Kidney (tissue), 22 donors: ENCODE measurements at places on chromosomes 5 and 9.

GRCh38 chr9:71446473-71447411 is 321.6 kb downstream of the CEMIP2 start:
- DNase-seq, result peak; percentile 96

DNA sequence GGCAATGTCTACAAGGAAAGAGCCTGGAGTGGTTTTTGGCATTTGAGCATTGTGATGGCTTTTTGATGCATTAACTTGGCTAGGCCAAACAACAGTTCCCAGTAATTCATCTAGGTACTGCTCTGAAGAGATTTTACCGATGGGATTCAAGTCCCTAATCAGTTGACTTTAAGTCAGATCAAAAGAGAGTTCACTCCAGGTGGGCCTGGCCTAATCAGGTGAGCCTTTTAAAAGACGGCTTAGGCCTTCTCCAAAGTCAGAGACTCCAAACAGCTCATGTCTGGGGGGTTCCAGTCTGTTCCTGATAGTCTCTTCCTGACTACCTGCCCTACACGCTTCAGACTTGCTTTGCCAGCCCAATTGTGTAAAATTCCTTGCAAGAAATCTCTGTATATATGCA is 53.7 kb downstream of the RIGI start:
- no peak for DNase-seq

DNA sequence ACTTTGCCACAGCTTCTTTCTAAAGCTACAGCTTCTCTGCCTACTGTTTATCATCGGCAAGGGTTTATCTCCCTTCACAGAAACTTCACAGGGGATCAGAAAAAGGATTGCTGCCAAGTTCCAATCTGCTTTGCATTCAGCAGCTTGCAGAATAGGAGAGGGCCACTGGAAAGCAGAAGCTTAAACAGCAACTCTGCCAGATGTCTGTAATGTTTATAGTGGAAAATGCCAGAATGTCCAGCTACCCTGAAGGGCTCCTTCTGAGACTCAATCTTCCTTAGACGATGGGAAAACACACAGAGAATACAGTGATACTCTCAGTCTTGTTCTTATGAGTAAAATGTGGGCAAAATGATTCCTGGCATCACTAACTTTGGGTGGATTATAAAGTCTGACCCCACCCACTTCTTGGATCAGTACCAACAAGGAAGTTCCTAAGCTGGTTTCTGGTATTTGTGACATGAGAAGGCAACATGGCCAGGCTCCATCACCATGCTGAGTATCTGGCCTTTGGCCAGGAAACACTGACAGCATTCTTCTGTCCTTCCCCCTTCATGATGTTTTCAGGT is 19.0 kb downstream of the STOM start:
- peak; percentile 47 for DNase-seq

GRCh38 chr5:92309336-92309991 is 926.3 kb upstream of the ARRDC3 start:
- DNase-seq, result no peak

- DNase-seq, result no peak
Measured at GRCh38 chr5:75281716-75282465, 45.2 kb upstream of the ANKRD31 start.

DNA sequence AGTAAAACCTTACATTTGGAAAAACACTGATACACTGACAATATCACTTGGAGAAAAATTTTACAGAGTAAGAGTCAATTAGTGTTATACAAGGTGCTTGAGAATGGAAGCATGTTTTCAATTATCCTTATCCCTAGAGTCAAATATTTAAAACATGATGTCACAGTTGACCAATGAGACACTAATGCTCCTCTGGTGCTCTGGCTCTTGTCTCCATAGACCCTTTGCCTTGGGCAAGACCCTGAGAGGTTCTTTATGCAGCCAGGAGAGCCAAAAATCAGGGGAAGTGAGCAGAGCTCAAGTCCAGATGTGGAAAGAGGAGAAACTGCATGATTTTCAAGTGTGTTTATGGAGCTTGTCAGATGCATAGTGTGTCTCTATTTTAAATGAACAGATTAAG is 153.9 kb downstream of the MARCHF11 start:
- DNase-seq, result no peak

- no peak for DNase-seq
Measured at GRCh38 chr9:101478444-101478843, 42.9 kb upstream of the ALDOB start.

- DNase-seq, result no peak
Measured at GRCh38 chr5:168413062-168413461, 73.2 kb upstream of the RARS1 start.

DNA sequence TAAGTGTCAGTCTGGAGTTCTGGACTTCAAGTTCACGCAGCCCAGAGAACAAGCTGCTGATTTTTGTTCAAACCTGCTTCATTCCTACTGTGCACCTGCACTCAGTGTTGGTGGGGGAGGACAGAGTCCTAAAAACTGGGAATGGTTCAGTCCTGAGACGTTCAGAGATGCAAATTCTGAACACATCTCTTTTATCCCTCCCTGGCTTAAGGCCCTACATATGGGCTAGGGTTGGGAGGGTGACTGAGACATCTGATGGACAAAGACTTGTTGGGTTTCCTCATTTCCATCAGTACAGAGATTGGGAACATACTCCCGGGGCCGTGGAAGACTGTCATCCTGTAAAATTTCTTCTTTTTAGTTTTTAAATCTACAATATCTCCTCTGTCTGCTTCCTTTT is 83.0 kb upstream of the TTC23L start:
- no peak for DNase-seq

GRCh38 chr5:16597946-16598694 is 18.7 kb downstream of the RETREG1 start:
- DNase-seq, result no peak

GRCh38 chr5:132225165-132226032 is 2.3 kb downstream of the P4HA2 start:
- DNase-seq, result peak; percentile 65

DNA sequence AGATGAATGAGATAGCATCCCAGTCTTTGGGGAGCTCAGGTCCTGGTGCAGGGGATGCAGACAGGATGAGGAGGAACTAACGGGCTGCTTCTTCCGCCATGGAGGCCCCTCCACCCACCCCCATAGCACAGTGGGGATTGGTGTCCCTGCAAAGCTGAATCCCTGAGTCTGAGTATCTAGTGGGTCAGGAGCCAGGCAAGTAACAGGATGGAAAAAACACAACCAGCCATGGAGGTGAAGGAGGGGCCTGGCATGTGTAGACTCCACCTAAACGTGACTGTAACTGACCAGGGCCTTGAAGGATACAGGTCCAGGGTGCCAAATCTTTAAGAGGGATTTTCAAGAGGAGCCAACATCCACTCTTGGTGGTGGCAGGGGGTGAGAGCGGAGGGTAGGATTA is 327.8 kb upstream of the MSX2 start:
- no peak for DNase-seq

- no peak for DNase-seq
Measured at GRCh38 chr5:164191240-164191639, 685.8 kb downstream of the MAT2B start.

DNA sequence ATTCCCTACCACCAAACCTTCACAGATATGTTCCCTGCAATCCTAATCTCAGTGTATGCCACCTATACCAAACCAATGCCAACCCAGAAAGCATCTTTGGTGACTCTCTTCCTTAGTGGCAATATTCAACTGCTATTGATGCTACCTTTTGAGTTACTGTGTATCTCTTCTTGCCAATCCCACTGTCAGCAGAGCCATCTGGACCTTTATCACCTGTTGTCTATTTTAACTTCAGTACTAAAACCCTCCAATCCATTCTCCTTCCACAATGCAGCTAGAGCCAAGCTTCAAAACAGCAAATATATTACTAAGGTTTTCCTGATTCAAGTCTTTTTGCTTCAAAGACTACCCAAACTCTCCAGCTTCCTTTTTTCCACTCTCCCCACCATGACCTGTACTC is 777.2 kb upstream of the DMAC1 start:
- DNase-seq, result no peak

- no peak for DNase-seq
Measured at GRCh38 chr9:36191290-36191645, 547 bp downstream of the CLTA start.

DNA sequence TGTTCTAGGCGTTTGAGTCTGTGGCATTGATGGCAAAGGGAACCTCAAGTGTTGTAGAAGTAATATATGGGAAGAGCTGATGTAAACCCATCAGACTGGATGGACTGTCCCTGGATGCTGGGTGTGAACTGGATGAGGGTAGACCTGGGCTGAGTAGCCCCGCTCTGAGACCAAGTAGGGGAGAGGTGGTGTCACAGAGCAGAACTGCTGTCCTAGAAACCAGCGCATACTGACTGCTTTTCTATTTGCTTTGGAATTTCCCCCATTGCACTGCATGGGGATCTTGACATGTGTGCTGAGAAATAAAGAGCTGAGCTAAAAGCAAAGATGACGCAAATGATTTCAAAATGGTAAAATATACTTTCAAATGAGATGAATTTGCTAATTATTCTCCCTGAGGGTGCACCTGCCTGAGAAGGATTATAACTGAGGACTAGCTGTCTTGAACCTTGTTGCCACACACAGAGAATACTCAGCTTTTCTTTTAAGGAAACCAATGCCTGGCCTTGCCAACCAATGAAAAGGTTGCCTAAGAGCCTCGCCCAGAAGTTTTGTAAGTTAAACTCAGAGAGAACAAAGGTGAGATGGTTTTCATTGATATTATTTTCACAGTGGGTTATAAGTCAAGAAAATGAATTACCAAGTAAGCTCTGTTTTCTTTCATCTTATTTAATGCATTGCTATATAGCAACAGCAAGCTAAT is 44.8 kb downstream of the NIM1K start:
- DNase-seq, result no peak

DNA sequence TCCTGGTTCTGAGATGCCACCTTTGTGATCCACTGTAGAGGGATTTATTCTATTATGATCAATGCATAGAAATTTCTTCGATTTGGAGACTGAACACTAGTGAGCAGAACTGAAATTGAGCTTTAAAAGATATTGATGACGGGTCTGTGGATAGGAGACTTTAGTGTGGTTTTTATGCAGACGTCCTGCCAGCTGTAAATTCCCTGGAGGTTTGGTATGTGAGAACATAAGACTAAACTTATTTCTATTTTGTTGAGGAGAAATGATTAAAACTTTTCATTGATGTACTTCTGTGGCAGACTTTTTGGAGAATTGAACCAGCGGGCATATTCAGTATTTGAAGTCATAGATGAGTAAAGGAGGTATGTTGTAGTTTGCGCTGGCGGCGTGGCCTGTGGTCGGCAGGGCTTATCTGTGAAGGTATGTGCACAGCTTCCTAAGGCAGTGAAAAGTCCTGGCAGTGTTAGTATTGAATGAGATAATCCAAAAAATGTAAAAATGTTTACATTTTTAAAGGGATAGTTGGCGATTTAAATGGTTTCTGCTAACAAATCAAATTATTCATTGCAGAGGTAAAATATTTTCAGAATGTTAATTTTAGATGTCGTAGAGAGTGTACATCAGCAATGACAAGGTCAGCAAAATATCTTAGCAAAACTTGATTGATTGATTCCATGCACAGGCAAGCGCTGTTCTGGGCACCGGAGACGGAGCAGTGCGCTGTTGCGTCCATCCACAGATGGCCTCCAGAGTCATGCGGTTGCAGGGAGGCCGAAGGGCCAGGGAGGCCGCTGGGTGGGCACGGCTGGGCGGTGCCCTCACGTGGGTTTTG is 20.4 kb downstream of the TENT4A start:
- DNase-seq, result no peak

GRCh38 chr5:35860686-35861085 is 4.0 kb downstream of the IL7R start:
- no peak for DNase-seq

GRCh38 chr9:130741831-130742449 is 48.4 kb downstream of the EXOSC2 start:
- no peak for DNase-seq

- no peak for DNase-seq
Measured at GRCh38 chr5:121188849-121189248, 662.8 kb upstream of the FTMT start.

DNA sequence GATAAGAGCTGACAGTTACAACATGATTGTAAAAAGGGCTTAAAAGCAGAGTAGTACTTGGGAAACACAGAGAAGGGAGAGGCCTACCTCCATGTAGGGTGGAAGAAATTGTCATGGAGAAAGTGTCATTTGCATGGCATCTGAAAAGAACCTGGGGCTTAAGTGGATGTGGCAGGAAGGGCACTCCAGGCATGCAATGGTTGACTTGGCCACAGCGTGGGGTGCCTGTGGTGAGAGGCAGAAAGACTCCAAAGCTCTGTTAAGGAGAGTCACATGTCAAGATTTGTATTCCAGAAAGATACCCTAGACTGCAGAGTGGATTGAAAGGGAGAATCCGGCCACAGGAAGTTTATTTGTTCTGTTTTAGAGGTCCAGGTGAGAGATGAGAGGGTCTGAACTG is 2.4 kb downstream of the POLR3G start:
- no peak for DNase-seq

DNA sequence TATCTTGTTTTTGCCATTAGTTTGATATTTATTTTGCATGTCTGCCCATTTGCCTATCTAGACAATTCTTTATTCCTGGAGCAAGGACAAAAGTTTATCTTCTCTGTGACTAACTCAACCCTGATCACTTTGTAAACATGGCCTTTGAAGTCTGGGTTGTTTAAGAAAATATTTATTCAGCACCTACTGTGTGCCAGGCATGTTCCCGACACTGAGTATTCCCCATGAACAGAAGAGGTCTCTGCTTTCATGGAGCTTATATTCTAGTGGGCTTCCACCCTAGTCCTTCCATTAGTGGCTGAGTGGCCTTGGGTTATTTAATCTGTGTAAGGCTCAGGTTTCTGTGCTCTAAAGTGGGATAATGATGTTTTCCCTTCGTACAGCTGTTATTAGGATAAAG is 49.7 kb downstream of the SEMA6A start:
- no peak for DNase-seq

DNA sequence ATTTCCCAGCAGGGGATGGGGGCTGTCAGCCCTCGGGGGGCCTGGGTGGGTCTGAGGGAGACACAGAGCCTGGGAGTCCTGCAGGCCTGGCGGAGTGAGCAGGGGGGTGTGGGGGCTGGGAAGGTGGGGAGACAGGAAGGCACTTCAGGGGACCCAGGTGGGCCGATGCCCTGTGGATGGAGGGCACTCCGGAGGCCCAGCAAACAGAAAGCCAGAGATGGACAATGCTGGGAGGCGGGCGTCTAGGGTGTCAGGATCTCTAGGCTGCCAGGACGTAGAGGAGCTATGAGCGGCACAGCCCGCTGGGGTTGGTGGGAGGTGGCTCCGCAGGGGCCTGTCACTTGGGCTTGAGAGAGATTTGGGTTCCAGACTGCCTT is 87.6 kb upstream of the COL5A1 start:
- DNase-seq, result peak; percentile 66

DNA sequence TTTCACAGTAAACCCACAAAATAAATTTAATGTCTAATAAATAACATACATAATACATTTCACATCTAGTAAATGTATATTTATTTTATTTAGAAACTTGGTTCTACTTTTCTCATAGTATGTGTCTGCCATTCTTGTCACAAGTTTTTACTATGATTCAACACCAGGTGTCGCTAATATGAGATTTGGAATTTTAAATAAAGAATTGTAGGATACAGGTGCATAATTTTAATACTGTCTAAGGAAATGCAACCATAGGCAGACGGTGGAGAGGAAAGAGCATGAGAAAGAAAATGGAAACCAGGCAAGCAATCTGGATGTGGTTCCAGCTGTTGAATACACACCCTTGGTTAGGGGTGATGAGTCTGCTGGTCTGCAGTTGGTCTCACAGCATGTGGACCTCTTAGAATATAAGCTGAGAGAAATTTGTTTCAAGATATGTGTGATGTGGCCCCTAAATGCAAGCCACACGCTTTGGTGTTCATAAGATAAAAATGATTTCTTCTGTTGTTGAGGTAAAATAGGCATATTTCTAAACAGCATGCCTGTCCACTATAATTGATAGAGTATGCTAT is 114.7 kb upstream of the TXNDC8 start:
- DNase-seq, result no peak
